Fibroblast of mammary gland (primary cell): ENCODE measurements at places on chromosomes 4 and X.

GRCh38 chr4:121712001-121712651 is 15.3 kb upstream of the ANXA5 start:
- DNase-seq, result no peak

DNA sequence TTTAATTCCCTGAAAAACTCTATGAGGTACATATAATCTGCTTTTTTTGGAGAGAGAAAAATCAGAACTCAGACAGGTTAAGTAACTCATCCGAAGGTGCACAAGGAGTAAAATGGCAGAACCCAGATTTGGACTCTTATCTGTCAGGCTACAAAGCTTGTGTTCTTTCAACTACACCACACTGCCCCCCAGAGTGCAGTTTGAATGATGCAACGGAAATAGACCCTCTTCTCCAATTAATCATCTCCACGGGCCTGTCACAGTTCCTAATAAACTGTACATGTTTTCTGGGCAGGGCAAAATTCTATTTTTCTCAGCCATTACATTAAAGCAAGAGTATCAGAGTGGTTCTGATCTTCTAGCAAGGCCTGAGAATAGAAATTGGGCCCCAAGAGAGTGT is 35.3 kb upstream of the DCX start:
- DNase-seq, result peak; percentile 25

DNA sequence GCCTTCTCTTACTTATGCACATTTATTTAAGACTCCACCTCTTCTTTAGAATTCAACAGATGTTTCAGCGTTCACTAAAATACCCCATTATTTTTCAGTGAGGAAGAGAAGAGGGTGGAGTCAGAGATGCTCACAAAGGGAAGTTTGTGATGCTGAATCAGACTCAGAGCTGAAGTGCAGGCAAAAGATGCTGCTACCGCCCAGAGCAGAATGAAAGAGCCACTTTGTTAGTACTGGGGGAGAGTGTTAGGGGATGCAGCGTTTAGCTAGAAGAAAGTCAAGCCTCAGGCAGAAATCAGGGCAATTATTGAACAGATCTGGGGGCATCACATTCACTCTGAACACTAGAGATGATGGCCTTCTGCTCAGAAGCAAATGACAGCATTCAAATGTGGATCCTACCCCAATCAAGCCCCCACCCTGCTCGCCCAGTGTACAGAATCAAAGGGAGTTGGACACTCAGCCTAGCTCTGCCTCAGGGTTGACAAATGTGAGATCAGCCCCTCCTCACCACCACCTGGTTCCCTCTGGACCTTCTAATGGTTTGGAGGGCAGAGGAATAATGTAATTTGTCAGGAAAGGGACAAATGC is 138.3 kb downstream of the UNC5C start:
- no peak for DNase-seq

GRCh38 chrX:132467026-132467425 is 21.8 kb downstream of the MBNL3 start:
- no peak for DNase-seq

GRCh38 chr4:181176306-181176705 is 1066.9 kb upstream of the TENM3 start:
- DNase-seq, result peak; percentile 1

DNA sequence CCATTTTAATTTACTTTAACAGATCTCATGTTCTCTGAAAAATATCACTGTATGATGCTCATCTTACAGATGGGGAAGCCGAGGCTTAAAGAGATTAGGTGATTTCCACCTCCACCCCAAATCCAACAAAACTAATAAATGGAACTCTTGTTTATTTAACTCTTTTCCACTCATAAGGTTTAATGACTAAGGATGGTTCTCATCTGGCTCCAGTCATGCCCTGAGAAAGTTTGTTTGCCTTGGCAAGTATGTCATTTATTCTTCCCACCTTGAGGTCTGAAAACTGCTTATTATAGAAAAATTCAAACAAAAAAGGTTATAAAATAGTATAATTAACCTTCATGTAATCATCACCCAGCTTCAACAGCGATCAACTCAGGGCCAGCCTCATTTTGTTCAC is 56.3 kb downstream of the PPEF2 start:
- DNase-seq, result peak; percentile 26

DNA sequence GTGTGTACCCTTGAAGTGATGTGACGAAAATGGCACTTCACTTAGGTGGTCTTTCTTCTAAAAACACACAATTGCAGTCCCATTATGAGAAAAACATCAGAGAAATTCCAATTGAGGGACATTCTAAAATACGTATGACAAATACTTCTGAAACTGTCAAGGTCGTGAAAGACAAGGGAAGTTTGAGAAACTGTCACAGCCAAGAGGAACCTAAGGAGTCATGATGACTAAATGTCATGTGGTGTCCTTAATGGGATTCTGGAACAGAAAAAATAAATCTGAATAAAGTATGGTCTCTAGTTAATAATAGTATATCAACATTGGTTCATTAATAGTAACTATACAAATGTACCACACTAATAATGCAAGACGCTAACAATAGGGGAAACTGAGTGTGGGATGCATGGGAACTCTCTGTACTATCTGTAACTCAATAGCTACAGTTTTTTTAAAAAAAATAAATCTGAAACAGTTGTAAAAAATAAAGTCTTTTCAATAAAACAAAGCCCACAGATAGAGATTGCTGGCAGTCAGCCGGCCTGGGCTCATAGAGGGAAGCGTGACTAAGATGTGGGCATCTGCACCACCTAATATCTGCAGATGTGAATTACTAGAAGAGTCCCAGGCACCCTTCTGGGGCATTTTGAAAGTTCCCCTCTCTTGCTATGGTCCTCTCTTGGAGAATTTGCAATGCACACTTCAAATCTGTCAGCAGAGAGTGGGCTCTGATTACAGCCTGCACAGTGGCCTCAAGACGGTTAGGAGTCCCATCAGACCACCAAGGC is 47.6 kb downstream of the MID1IP1 start:
- DNase-seq, result no peak

GRCh38 chr4:36399762-36400353 is 118.4 kb downstream of the DTHD1 start:
- peak; percentile 2 for DNase-seq

GRCh38 chrX:114798907-114799306 is 215.0 kb downstream of the HTR2C start:
- DNase-seq, result peak; percentile 67

GRCh38 chr4:158051401-158052235 is 121.2 kb downstream of the GASK1B start:
- DNase-seq, result peak; percentile 97

DNA sequence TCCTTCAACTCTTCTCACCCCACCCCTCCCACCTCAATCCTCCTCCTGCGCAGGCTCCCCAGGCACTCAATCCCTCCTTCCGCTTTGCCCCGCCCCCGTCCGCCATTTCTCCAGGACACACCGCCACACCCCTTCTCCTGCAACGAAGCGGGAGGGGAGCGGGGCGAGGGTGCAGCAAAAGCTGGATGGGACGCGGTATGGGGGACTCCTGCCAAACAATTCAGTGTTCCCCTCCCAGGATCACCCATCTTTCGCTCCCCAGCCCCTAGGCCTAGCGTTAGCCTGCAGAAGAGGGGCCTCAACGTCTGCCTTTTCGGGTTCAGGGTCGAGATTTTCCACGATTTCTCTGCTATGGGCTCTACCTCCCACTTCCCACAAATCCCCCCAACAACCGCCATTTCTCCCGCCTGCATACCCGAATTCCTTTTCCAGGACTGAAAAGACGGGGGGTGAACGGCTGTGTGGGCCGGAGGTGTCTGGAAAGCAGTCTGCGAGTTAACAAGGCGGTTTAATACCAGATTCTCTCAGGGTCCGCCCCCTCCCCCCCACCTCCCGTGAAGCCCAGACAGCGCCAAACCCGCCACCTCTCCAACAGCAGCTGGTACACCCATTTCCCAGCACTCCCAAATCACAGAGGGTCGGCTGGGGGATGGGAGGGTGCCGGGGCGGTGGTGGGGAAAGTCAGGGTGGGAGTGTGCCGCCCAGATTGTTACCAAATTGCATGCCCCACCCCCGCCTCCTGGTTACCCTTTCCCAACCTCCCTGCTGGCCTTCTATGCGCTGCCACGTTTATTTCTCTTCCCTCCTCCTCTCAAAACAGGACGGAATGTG is 774 bp downstream of the ARMCX2 start:
- peak; percentile 36 for DNase-seq

DNA sequence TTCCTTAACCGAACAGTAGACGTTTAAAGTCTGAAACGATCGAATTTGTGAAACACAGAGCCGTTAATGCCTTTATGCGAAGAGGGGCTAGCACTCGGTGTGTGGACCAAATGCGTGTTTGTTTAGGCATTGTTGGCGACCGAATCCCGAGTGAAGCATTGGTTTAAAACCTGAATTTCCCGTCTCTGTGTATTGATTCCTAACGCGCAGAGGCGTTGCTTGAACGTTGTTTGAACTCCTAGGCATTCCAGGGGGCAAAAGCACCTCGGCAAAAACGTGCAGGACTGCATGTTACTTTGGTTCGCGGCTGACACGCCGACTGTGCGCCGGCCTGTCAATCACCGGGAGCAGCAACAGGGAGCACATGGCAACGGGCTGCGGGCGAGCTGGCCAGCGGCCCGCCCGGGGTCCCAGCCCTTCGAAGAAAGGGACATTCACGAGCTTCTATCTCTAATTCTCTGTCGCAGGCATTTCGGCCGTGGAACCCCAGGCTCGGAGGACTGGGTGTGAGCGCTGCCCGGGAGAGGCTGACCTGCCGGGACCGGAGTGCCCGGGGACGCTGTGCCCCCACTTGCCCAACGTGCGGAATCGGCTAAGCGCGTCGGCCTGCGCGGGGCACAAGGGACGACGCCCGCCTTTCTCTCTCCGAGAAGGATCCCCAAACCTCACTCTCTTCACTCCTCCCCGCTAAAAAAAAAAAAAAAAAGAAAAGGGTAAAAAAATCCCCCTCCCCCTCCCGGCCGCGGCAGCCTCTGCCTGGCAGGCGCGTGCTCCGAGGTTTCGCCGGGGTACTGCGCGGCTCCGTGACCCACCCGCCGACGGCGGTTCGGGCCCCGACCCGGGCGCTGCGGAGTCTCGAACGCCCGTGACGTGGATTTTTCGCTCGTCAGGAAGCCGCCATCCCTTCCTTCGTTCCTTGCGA is 810 bp downstream of the SPRY1 start:
- peak; percentile 42 for DNase-seq

GRCh38 chr4:101290654-101291053 is 56.7 kb downstream of the PPP3CA start:
- DNase-seq, result no peak

GRCh38 chr4:146959692-146960091 is 14.0 kb upstream of the TTC29 start:
- DNase-seq, result peak; percentile 43

DNA sequence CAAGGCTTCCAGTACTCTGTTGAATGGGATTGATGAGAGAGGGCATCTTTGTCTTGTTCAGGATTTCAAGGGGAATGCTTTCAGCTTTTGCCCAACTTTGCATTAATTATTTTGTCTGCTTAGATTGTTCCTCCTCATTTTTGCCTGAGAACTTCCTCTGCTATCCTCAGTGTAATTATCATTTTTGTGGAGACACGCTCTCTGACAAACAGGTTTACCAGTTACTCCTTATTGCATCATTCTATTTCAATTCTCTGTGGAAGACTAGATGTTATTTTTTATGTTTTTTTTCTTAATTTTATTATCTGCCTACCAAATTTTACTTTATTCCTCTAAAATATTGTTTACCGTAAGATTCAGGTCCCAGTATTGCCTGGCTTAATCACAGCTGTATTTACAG is 349.2 kb downstream of the ADGRL3 start:
- DNase-seq, result no peak

- no peak for DNase-seq
Measured at GRCh38 chrX:37491686-37492085, 79.8 kb upstream of the LANCL3 start.

DNA sequence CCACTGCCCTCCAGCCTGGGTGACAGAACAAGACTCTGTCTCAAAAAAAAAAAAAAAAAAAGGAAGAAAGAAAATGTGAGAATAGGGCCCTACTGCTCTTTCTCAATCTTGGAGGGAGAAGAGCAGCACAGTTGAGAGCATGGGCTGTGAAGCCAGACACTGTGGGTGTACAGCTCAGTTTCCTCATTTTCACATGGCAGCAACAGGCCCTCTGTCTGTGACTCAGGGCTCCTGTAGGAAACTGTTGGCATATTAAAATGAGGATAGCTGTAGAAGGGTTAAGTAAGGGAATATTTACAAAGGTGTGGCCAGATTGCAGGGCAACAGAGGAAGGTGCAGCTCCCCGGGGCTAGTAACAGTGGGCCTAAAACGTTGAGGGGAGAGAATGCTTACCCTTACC is 3.4 kb downstream of the AKAP14 start:
- no peak for DNase-seq

- no peak for DNase-seq
Measured at GRCh38 chr4:61805979-61806378, 605.9 kb downstream of the ADGRL3 start.

DNA sequence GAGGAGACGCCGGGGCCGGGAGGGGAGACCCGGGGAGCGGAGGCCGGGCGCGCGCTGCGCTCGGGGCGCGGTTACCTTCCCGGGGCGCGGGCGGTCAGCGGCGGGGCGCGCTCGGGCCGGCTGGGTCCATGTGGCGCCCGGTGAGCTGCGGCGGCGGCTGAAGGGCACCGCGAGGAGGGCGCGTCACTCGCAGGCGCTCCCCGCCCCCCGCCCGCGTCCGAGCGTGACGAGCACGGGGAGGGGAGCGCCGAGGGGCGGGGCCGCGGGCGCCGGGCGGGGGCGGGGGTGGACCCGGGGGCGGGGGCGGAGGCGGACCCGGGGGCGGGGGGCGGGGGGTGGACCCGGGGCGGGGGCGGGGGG is at the start of gene CPLX1:
CPLX1 (minus strand) TSS at position 159 of the 360 bp plus-strand sequence. CDS start 1,607 bp downstream, outside the sequence.
- DNase-seq, result no peak

DNA sequence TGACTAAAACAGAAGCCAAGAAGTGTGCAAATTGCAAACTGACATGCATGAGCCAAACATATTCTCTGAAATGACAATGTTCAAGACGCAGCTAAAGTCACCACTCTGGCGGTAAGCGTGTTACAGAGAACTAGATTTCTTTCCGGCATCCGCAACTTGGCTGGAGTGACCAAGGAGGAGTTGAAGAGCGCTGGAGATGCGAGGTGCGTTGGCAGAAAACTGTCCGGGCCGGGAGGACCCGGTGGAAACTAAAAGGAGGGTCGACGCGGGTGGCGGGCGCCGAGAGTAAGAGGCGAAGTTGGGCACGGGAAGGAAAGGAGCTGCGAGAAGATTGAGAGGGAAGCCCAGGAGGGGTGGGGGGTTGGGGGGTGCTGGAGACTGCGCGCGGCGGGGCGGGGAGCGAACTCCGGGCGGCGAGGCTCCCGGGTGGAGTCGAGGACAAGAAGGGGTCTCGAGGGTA is 807 bp downstream of the SEL1L3 start:
- DNase-seq, result peak; percentile 32

DNA sequence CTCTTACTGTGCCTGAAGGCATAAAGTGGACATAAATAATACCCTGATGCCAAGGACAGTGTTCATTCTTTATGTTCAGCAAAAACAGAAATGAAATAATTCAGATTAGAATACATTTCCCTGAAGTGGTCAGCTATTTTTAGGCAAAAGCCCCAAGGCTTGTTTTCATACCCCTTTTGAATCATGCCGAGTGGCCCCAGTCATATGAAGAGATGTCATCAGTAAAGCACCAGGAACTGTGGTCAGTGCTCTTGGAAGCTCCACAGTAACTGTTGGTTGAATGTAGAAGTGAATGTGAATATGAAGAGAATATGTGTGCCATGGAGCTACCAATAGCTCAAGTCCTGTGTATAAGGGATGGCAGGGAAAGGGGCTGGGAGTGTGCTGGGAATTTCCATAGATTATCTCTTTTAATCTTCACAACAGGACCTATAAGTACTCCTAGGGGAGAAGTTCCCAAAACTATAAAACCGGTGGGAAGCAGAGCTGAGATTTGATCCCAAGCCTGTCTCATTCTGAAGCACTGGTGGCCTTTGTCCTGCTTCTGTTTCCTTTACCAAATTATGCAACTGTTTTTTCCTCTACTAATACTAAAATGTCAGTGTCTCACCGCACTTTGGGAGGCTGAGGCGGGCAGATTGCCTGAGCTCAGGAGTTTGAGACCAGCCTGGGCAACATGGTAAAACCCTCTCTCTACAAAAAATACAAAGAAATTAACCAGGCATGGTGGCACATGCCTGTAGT is 52.6 kb downstream of the FNIP2 start:
- DNase-seq, result peak; percentile 30
